Placental pericyte (primary cell): ENCODE measurements at places on chromosomes 4 and X. TPM values are rescaled to one million over a fixed set of nuclear protein-coding genes. Genes with fewer than 3 reads are reported as not detected.

Gene ZIC3
- not detected in 2 replicates for total RNA-seq

Gene P2RY8
- not detected in 2 replicates for total RNA-seq

Gene NUP62CL
- 0.86 TPM in 1 of 2 replicates, not detected in the other for total RNA-seq

Gene FAT1
- total RNA-seq: 122 and 317 TPM in 2 replicates

Gene ADH5
- 151 and 184 TPM in 2 replicates for total RNA-seq
